Psoas muscle (tissue), 8 donors: ENCODE measurements at places on chromosomes 2 and 18. TPM values are rescaled to one million over a fixed set of nuclear protein-coding genes. Genes with fewer than 3 reads are reported as not detected.

Gene CASP8
- 3.0 TPM for total RNA-seq

Gene DIPK1C
- total RNA-seq = 0.67 TPM

Gene EGR4
- not detected for total RNA-seq

Gene NRP2
- total RNA-seq = 6.0 TPM

Gene PMAIP1
- 1.4 TPM for total RNA-seq

Gene IL37
- total RNA-seq = not detected

Gene ZBTB7C
- 0.78 TPM for total RNA-seq

Gene IFIH1
- 2.4 TPM for total RNA-seq

Gene BOLL
- 6.5 TPM for total RNA-seq

Gene CCBE1
- 0.20 TPM for total RNA-seq

Gene SCYGR7
- total RNA-seq = not detected

Gene MC2R
- total RNA-seq = not detected

Gene SLC5A7
- total RNA-seq = 0.09 TPM

Gene OTX1
- not detected for total RNA-seq

Gene RPS27A
- total RNA-seq = 464 TPM

Gene TOGARAM2
- 98.4 TPM for total RNA-seq

Gene TSGA10
- total RNA-seq = 2.2 TPM

Gene ZFAND2B
- 26.6 TPM for total RNA-seq

Gene TEX44
- not detected for total RNA-seq

Gene IL36G
- total RNA-seq = not detected

Gene CCDC102B
- 2.2 TPM for total RNA-seq

Gene SAG
- total RNA-seq = not detected

Gene BOD1L2
- total RNA-seq = not detected

Gene RAX
- not detected for total RNA-seq

Gene MLPH
- total RNA-seq = 2.4 TPM

Gene PUM2
- 53.3 TPM for total RNA-seq

Gene ECEL1
- total RNA-seq = 1.0 TPM

Gene MDH1B
- 0.32 TPM for total RNA-seq

Gene NT5C1B
- not detected for total RNA-seq

Gene MSGN1
- not detected for total RNA-seq

Gene WDPCP
- total RNA-seq = 17.2 TPM

Gene OR6B2
- not detected for total RNA-seq

Gene CFC1
- total RNA-seq = not detected

Gene MARCHF4
- not detected for total RNA-seq

Gene SFT2D3
- 3.7 TPM for total RNA-seq

Gene TNFRSF11A
- 0.60 TPM for total RNA-seq

Gene SGO2
- 0.22 TPM for total RNA-seq

Gene MTLN
- total RNA-seq = 394 TPM

Gene DQX1
- total RNA-seq = not detected

Gene CCL20
- total RNA-seq = 0.59 TPM

Gene PSMA8
- total RNA-seq = not detected

Gene AQP4
- total RNA-seq = 12.7 TPM

Gene SERPINB10
- total RNA-seq = not detected

Gene SOWAHC
- 1.1 TPM for total RNA-seq

Gene AFF3
- 0.61 TPM for total RNA-seq

Gene SLC16A14
- 0.46 TPM for total RNA-seq

Gene HNMT
- total RNA-seq = 7.3 TPM

Gene MARCO
- 5.8 TPM for total RNA-seq

Gene HSPD1
- total RNA-seq = 179 TPM

Gene GLI2
- 2.4 TPM for total RNA-seq

Gene EVA1A
- 2.5 TPM for total RNA-seq

Gene LRP1B
- total RNA-seq = 0.95 TPM

Gene POTEC
- not detected for total RNA-seq
